ENCODE measurements at places on chromosomes 12 and 14.

DNA sequence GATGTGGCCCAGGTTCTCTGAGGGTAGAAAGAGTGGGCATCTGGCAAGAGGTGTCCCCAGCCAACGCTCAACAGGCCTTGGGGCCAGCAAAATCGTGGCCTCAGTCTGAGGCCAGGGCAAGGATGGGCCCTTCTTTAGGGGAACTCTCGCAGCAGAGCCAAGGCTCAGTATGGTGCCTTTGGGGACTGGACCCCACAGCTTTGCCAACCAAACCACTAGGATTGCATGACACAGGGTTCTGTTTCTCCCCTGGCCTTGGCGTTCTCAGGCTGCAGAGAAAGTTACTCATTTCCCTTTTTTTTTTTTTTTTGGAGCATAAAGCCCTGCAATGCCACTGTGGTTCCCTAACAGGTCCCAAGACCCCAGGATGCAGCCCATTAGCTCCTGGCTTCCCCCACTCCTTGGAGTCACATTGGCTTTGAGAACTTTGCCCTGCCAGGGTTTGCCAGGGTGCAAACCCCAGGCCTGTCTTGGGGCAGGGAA is 100.6 kb downstream of the LGMN start:
- DNase-seq: peak; percentile 53

DNA sequence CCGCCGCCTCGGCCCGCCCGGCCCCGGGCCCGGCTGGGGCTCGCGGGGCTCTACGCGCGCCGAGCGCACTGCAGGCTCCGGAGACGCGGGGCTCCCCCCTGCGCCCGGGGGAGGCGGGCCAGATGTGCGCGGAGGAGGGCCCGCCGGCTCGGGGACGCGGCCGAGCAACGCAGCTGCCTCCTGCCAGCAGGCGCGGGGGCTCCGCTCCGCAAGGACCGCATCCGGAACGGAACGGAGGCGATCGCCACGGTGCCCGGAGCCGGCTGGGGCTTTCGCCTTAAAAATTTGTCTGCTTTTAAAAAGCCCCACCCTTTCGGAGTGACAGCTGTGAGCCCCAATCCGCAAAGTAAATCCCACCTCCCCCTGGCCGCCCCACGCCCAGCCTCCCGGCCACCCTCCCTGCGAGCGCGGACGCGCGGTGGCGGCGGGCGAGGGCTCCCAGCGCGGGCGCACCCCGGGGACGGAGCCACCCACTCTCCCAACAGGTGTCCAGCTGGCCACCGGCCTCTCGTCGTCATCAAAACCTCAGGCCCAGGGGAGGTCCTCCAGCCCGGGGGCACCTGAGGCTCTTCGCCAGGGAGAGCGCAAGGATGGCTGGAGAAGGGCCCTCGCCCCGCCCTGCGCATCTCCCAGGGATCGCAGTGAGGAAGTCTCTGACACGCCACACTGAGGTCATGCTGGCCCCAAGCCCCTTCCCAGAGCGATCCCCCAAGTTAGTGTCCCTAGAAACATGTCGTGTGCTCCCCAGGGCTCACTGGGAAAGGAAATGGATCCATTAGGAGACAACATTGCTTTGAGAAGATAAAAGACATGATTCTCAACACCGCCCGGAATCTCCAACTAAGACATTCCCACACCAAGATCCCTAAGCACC is at the start of gene TMEM132D:
TMEM132D (minus strand) TSS at position 70 of the 874 bp plus-strand sequence.
- no peak for DNase-seq

- peak; percentile 21 for DNase-seq
Measured at GRCh38 chr12:64739778-64740177, 19.4 kb downstream of the GNS start.

GRCh38 chr14:21642683-21643082 is 7.9 kb upstream of the OR10G2 start:
- DNase-seq: no peak

- DNase-seq: no peak
Measured at GRCh38 chr14:24607081-24607480, 2.4 kb downstream of the GZMH start.

DNA sequence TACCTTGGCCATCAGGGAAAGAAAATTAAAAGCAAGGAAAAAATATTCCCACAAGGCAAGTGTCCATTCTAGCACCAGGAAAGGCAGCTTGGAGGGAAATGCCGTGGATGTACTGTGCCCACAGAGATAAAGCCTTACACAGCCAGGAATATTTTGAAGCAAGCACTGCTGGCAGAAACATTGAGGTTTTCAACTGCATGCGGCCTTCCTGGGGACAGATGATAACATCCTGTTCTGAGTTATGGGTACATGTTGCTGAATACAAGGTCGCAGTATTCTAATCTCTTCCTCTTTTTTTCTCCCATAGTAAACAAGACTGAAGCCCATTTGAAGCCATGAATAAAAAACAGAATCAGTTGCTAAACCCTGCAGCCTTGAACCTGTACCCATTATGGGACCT is 197.1 kb downstream of the BTG1 start:
- DNase-seq: peak; percentile 11

GRCh38 chr12:123948401-123948795 is 24.2 kb downstream of the CCDC92 start:
- no peak for DNase-seq

GRCh38 chr14:23942587-23942986 is 11.0 kb upstream of the DHRS4 start:
- DNase-seq: peak; percentile 50

DNA sequence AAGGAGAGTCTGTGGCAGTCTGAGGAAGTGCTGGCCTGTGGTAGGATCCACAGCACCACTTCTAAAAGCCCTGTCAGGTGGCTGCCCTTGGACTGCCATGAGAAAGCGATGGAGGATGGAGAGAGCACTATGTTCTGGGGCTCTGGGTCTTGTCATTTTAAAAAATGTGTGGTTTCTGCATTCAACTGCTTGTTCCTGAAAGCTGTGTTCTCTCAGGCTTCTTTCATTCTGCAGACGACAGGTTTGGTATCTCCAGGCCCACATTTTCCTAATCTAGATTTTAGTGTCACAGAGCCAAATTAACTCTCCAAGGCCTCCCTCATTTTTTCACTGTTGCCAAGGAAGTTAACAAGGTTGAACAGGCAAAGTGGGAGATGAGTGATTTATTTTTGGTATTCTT is 10.5 kb downstream of the OVCH1 start:
- DNase-seq: peak; percentile 43

GRCh38 chr12:19045426-19045825 is 84.1 kb upstream of the PLEKHA5 start:
- DNase-seq: peak; percentile 18

DNA sequence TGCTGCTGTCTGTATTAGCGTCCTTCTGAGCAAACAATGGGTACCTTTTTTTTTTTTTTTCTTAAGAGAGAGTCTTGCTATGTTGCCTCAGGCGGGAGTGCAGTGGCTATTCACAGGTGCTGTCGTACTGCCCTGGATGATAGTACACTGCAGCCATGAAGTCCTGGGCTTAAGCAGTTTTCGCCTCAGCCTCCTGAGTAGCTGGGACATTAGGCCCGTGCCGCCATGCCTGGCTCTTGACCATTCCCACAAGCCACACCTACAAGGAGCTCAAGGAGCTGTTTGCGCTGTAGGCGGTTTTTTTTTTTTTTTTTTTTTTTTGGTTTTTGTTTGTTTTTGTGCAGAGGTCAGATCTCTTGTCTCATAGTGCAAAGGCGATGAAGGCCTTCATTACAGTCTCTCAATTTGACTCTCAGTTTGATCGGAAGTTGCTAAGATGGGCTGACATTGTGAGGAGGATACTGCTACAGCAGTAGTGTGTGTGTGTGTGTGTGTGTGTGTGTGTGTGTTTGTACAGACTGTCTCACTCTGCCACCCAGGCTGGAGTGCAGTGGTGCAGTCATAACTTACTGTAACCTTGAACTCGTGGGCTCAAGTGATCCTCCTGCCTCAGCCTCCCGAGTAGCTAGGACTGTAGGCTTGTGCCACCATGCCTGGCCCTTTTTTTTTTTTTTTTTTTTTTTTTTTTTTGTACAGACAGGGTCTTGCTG is 34.2 kb downstream of the TRAF3 start:
- no peak for DNase-seq

GRCh38 chr14:64772397-64772950 is 68.2 kb downstream of the PLEKHG3 start:
- no peak for DNase-seq

- no peak for DNase-seq
Measured at GRCh38 chr12:26112703-26113147, 12.1 kb downstream of the BHLHE41 start.

GRCh38 chr12:47422611-47423010 is 283.2 kb downstream of the RPAP3 start:
- DNase-seq: no peak

All from amniotic epithelial cell (primary cell).